ENCODE measurements at places on chromosomes 7 and 10.
A peak's percentile ranks its signal among the peaks of the same experiment; 100 is the strongest.

- no peak for DNase-seq
These were observed 6.7 kb downstream of the TWIST1 start for GRCh38 chr7:19110776-19111175.

DNA sequence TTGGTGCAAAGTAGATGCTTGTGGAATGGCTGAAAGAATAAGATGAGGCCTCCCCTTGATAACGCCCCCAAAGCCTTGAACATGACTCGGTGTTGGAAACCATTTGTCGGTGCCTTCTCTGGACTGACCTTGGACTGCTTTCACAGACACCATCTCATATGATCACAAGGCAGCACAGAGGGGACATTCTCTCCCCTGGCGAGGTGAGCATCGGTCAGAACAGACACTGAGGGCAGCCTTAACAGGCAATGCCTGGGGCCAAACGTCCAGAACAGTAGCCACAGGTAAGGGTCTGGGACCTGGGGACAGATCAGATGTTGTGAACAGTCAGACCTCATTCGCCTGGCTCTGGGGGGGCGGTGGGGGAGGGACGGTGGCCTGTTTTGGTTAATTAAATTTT is 2.8 kb upstream of the TRRAP start:
- DNase-seq: no peak

GRCh38 chr7:151402029-151402835 is 7.6 kb downstream of the WDR86 start:
- DNase-seq: no peak

DNA sequence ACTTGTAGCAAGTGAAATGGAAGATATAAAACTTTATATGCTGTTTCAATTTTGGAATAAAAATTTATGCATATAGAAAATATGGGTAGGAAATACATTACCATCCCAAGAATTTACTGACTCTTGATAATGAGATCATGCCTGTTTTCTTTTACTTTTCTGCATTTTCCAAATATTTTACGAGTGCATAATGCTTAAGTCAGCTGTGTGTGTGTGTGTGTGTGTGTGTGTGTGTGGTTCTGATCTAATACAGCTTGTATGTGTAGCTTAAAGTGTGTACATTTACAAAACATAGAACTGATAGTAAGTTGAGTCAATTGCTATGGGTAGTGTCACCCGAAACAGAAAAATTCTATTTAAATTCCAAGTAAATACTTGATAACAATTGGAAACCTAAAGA is 315.9 kb upstream of the LRRN3 start:
- DNase-seq: no peak

DNA sequence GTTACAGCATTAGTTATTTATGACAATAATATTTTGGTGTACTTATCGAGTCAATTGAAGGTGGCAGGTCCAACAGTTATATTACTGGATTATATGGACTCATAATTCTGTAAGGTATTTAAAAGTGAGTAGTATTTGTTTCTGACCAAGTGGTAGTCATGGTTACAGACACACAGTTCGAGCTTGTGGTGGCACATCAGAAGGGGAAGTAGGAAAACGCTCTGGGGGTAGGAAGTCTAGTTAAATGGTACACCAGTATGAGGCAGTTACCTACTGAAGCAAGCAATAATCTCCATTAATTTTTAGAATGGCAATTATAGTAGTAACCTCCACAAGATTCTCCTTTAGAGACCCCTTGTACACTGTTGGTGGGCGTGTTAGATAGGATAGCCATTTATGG is 541.2 kb downstream of the ETV1 start:
- no peak for DNase-seq

- no peak for DNase-seq
These were observed 141.1 kb downstream of the ELFN1 start for GRCh38 chr7:1810961-1811849.

- DNase-seq: peak; percentile 89
These were observed 13.3 kb upstream of the DDIT4 start for GRCh38 chr10:72260239-72260975.

- DNase-seq: no peak
These were observed 1.8 kb downstream of the CALU start for GRCh38 chr7:128740996-128741395.

GRCh38 chr10:73779539-73780197 is 2.2 kb upstream of the CHCHD1 start:
- DNase-seq: no peak

GRCh38 chr7:115522174-115522573 is 508.4 kb downstream of the TFEC start:
- DNase-seq: no peak

DNA sequence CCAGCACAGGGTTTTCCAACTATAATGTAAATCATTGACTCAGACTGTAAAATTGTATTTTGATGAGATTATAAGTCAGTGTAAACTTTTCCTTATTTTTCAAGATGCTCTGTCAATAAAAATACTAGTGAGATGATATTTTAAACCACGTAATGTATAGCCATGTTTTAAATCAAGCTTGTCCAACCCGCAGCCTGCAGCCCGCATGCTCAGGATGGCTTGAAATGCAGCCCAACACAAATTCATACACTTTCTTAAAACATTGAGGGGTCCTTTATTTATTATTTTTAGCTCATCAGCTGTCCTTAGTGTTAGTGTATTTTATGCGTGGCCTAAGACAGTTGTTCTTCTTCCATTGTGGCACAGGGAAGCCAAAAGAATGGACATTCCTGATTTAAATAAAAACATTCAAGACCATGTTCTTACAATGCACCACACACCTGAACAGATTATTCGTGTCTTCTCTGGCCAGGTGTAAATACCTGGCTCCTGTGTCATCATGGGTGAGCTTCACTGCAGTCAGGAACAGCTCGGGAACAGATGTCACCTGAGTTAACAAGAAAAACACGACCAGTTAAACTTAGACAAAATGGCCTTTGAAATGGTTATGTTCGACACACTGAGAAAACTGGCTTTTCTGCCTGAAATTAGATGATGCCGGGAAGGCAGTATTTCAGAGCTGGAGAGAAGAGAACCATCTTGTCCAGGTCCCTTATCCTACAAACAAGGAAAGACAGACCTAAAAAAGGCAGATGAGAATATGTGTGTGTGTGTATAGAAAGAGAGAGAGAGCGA is 5.9 kb downstream of the PITRM1 start:
- no peak for DNase-seq

- no peak for DNase-seq
These were observed 1.5 kb downstream of the FAM131B start for GRCh38 chr7:143360788-143361551.

GRCh38 chr7:45236666-45237065 is 79.1 kb downstream of the RAMP3 start:
- no peak for DNase-seq

DNA sequence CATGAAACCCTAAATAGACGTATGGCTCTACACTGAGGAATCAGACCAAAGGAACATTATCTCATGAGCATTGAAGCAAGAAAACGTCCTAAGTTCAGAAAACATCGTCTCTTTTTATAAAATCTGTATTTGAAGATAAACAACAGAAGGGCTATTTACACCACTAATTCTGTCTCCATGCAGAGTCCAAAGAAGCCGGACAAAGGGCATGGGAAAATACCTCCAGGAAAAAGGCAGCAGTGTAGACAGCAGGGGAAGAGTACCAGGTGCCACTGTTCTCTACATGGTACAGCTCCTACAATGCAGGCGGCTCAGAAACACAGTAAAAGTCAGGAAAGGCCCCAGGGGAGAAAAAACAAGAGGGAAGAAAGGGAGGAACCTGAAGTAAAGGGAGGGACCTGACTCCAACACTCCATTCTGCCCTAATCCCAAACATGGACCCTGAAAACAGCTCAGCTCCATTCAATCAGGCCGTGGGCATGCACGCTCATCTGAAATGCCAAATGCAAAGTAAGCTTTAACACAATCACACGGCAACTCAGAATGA is 17.5 kb downstream of the FAM171A1 start:
- no peak for DNase-seq

DNA sequence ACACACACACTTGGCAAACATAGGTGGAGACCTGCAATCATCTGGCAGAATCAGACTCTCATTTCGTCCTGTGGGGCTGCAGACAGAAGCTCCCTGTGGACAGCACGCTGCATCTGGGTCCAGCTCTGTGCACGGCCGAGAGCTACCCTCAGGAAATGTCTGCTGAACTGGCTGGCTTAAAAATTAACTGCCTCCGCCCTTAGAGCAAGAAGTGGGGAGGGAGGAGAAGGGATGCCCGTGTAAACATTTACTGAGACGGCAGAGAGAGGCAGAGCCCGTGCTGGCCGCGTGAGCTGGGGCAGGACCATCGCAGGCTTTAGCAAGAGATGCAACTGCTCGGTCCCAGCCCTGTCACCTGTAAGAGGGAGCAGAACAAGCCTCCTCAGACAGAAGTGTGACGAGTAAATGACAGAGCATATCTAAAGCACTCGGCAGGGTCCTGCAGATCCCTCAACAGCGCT is 81.8 kb downstream of the TNS3 start:
- no peak for DNase-seq

- DNase-seq: no peak
These were observed 135.2 kb downstream of the ADCY1 start for GRCh38 chr7:45709168-45710042.

DNA sequence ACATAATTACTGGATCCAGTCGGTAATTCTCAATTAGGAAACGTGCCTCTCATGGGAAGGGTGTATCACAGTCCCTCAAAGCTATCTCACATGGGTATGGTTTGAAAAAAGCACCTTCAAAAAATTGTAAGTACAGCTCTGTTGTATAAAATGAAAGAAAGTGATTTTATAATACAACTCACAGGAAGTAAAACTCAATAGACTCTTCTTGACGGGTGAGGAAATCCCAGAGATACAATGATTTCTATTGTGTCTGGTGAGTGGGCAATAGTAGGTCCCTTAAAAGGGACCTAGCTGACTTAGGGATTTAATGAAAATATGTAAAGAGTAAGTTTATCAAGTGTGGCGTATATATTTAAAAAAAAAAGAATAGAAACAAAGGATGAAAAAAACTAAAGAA is 27.0 kb downstream of the TASOR2 start:
- DNase-seq: no peak

- peak; percentile 68 for DNase-seq
These were observed 83.7 kb downstream of the SLC16A9 start for GRCh38 chr10:59625721-59626522.

DNA sequence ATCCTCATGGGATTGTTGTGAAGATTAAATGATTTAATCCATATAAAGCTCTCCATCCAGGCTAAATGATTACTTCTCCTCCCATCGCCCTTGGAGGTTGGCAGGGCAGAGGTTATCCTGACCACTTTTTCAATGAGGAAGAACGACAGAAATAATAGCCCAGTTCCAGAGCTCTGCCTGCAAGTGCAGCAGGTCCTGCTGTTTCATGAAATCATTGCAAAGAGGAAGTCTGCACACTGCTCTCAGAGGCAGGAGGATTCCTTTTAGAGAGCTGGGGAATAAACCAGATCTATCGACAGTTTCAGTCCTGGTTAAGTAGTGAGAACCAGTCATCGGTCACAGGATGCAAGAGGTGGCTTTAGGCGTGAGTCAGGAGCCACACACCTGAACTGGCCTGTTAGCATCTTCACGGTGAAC is 25.0 kb upstream of the CDH23 start:
- DNase-seq: peak; percentile 45

DNA sequence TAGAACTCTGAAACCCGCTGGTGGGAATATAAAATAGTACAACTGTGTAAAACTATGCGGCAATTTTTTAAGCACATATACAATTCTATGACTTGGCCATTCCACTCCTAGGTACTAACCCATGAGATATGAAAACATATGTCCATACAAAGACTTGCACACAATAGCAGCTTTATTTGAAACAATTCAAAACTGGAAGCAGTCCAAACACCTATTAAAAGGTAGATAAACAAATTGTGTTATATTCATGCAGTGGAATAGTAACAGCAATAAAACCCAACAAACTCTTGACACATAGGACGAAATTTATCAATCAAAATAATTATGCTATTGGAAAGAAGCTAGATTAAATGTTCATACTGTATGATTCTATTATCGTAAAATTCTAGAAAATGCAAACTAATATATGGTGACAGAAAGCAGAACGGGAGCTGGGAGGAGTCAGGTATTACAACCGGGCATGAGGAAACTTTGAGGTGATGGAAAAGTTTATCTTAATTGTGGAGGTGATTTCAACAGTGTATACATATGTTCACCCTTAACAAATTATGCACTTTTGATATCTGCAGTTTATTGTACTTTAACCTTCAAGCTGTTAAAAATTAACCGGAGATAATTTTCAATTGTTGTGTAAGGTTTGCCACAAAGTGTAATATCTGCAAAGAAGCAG is 803 bp upstream of the STK31 start:
- no peak for DNase-seq

DNA sequence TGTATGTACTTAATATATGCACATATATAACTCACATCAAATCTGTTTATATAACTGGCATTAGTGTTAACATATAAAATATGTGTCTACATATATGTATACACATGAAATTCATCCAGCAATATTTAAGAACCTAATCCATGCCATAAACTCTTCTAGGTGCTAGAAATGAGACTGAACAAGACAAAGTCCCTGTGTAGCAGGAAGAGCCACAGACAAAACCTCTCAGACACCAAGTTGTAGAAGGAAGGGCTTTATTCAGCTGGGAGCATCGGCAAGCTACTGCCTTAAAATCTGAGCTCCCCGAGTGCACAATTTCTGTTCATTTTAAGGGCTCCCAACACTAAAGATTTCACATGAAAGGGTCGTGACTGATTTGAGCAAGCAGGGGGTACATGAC is 52.5 kb downstream of the CRPPA start:
- DNase-seq: no peak

DNA sequence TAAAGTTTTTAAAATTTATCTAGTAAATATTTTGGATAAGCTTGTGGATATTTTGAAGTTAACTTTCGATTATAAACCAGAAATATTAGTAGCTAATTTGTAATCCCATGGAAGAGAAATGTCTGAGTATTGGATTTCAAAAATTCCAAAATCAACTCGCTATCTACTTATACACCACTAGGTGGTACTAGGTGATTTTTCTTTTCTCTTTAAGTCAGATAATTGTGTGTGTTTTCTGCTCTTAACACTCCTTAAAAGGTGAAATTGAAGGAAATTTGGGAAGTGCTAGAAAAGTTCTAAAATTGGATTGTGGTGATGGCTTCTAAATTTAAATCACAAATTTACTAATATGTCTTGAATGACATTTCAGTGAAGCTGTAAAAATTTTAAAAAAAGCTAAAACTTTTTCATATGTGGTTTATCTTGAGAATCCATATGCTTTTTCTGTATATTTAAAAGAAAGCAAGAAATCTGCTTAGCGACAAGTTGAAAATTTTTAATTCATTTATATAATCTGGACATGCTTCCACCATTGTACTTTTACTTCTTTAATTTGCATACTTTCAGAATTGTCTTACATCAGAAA is 90.2 kb downstream of the IPMK start:
- peak; percentile 24 for DNase-seq

- no peak for DNase-seq
These were observed 17.1 kb upstream of the SCIN start for GRCh38 chr7:12553416-12553815.
